H54 (cell line): ENCODE measurements at places on chromosomes 5 and 9.

DNA sequence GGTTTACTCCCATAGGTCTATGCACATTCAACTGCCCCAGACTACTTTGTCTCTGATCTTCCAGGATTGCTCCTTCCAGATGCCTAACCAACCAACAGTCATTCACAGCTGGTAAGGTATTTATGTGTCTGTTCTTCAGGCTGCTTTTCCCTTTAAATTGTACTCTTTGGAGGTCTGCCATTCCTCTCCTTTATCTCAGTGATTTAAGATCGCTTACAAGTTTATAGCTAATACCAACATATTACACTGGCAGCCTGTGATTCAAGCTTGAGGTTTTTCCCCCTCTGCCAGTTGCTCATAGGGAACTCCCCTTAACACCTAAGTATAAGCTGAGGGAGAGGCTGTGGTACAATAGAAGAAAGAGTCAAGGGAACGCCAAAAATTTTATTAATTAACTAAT lies 711.7 kb upstream of the EDIL3 start:
- no peak for DNase-seq

DNA sequence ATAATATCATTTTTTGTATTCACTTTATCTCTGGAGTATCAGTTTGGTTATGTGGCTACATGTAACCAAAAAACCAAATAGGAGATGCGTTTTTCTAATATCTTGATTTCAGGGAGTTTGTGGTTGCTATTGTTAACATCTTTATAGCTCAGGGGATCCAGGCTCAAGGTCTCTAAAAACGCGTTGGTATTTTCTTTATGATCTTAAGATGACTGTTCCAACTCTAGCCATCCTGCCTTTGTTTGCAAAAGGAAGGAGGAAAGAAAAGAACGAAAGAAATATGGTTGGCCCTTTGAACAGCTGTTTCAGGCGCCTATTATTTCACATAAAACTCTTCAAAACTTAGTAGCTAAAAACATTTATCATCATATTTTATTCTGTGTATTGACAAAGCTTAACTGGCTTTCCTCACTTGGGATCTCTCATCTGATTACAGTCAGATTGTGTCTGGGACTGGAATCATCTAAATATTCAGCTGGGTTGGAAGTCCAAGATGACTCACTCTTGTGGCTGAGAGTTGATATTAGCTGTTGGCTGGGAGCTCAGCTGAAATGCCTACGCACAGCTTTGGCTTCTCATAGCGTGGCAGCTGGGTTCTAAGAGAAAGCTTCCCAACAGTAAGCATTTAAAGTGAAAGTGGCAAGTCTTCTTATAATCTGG lies 60.1 kb downstream of the FAM174A start:
- peak; percentile 18 for DNase-seq

DNA sequence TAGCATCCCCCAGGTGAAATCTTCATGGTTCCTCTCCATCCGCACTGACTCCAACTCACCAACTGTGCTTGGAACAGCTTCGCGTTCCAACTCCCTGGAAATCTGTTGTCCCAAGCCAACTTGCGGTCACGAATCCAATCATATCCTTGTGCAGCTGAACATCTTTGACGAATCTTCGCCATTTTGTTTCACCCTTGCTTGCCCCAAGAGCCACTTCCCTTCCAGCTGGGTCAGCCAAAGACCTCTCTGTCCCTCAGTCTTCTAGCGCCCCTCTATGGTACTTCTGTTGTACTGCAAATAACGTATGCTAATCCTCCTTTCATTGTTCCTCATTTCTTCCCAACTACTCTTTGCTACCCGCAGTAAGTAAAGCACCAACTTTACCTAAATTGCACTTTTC lies 61.0 kb upstream of the TARS1 start:
- DNase-seq = peak; percentile 15

GRCh38 chr5:122772446-122772845 lies 2.4 kb upstream of the SNX2 start:
- no peak for DNase-seq

GRCh38 chr9:137919649-137920141 lies 42.1 kb downstream of the CACNA1B start:
- no peak for DNase-seq

- no peak for DNase-seq
Observed at GRCh38 chr9:89405826-89406225, 87.5 kb downstream of the SECISBP2 start.

DNA sequence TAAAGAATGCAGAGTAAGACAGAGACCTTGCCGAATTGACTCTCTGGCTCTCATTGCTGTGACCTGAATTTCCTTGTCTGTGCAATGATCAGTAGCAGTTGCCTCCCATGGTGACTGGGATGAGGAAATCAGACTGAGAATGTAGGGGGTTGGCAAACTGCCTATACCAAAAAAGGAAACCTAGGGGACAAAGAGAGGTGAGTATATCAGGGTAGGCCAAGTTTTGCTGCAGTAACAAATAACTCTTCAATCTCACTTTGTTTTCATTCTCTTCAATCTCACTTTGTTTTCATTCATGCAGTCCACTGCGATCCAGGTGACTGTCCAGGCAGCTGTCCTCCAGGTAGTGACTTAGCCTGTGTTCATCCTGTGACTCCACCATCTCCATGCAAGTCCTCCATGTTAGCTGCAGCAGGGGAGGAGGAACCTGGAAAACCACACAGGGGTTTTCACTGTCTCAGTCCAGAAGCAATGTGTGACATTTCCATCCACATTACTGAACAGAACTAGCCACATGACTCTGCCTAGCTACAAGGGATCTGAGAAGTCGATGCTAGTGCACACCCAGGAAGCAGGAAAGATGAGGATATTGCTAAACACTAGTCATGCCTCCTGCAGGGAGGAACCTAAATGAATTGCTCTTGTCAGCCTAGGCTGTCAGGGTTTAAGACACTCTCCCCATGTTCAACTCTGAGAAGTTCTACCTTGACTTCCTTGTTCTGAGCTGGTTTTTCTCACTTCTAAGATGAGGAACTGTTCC lies 26.0 kb downstream of the TMEM174 start:
- DNase-seq = no peak

DNA sequence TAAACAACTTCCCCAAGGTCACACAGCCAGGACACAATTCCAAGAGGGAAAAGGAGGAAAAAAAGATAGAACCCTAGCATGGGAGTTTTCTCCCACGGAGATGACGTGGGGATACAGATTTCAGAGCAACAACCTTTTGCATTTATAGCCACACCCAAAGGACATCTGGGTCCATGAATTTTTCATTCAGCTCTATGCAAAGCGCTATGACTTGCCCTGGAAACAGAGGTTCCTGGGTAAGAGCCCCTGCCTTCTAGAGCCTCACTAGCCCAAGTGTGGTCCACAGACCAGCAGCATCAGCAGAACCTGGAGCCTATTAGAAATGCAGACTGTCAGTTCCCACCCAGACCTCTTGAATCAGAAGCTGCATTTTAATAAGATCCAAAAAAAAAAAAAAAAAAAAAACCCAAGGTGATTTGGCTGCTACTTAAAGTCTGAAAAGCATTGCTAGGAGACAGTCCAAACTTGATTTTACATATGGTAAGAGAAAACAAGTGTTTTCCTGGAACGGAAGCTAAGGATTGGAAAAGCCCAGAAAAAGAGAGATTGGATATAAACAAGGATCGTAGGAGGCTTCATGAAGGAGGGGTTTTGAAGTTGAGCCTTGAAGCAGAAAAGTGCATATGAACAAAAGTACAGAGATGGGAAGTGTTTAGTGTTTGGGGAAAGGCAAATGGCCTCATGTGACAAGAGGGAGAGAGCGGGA lies 17.6 kb upstream of the ADAM19 start:
- DNase-seq = no peak

DNA sequence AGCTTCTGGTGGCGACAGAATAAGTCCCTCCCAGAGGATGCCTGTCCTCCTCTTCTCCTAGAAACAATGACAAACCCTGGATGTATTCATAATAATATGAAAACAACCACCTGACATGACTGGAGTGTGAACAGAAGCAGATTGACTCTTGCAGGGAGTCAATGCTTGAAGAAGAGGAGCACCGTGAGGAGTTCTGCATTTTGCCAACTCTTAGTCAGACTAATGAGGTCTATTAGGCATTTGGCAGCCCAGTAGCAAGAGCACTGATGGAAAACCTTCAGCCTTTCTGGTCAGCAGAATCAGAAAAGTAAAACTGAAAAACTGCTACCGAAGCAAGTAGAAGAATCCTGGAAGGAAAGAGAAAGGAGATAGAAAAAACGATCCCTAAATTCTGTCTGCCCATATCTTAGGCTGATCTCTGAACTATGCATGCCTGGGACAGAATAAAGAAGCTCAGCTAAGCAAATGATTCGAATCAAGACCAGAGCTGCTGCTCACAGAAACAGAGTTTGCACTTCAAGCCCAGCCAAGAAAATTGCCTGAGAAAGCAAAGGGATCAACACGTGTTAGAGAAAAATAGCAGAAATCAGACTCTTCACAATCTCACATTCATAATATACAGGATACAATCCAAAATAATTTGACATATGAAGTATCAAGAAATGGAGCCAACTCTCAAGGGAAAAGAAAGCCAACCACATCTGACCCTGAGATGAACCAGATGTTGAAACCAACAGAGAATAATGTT lies 69.5 kb upstream of the OSMR start:
- DNase-seq = no peak

DNA sequence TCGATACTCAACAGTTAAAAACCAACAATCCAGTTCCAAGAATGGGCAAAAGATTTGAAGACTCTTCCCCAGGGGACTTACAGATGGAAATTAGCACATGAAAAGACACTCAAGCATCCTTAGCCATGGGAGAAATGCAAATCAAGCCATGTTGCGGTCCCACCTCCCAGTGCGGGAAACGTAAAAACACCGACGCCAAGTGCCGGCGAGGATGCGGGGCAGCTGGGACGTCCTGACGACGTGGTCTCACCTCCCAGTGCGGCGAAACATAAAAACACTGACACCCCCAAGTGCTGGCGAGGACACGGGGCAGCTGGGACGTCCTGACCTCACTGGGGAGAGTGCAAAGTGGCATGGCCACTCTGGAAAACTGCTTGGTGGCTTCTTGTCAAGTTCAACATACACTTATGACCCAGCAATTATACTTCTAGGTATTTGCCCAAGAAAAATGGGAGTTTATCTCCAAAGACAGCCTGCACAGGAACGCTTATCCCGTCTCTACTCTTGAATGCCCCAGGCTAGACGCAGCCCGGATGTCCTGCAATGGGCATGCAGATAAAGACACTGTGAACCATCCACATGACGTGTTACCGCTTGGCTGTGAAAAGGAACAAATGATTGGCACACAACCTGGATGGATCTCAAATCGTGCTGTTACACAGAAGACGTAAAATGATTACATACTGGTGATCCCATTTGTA lies 60.1 kb upstream of the UBAC1 start:
- DNase-seq = no peak

GRCh38 chr9:19934301-19934871 lies 145.5 kb upstream of the SLC24A2 start:
- no peak for DNase-seq

DNA sequence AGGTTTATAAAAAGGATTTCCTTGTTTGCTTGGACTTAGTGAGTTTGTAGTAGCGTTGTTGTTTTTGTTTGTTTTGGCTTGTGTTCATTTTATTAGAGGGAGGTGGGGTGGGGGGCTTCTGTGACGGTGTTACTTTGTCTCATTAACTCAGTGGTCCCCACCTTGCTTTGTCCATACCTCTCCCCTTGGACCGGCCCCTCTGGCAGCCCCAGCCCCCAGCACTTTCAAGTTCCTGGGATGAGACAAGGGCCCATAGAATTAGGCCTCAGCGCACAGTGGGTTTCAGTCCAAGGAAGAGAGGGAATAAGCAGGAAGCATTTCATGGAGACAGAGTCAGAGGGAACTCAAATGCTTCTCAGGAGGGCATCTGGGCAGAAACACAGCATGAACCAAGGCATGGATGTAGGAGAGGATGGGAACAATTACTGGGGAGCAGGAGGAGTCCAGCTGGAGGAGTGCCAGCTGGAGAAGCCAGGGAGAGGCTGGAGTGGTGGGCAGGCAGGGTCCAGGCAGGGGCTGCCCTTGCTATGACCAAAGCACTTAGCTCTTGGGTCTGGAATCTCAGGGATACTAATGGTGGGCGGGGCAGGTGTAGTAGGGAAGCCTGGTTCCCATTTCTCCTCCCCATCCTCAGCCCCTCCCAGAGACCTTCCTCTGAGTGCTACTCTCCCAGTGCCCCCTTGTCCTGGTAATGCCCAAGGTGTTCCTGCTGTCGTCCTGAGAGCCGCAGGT lies 23.5 kb upstream of the ENHO start:
- DNase-seq = no peak

- no peak for DNase-seq
Observed at GRCh38 chr5:135545099-135545498, 9.3 kb upstream of the NEUROG1 start.

- DNase-seq = no peak
Observed at GRCh38 chr9:28779243-28779642, 1206.0 kb upstream of the C9orf72 start.
